AG08395 (cell line): ENCODE measurements at places on chromosomes 16 and 17.

GRCh38 chr16:78195797-78196196 lies 96.3 kb downstream of the WWOX start:
- no peak for DNase-seq

GRCh38 chr17:32007463-32008298 lies 498 bp downstream of the LRRC37B start:
- DNase-seq: peak; percentile 26

GRCh38 chr17:47989700-47990099 lies 18.8 kb downstream of the CDK5RAP3 start:
- DNase-seq: no peak

DNA sequence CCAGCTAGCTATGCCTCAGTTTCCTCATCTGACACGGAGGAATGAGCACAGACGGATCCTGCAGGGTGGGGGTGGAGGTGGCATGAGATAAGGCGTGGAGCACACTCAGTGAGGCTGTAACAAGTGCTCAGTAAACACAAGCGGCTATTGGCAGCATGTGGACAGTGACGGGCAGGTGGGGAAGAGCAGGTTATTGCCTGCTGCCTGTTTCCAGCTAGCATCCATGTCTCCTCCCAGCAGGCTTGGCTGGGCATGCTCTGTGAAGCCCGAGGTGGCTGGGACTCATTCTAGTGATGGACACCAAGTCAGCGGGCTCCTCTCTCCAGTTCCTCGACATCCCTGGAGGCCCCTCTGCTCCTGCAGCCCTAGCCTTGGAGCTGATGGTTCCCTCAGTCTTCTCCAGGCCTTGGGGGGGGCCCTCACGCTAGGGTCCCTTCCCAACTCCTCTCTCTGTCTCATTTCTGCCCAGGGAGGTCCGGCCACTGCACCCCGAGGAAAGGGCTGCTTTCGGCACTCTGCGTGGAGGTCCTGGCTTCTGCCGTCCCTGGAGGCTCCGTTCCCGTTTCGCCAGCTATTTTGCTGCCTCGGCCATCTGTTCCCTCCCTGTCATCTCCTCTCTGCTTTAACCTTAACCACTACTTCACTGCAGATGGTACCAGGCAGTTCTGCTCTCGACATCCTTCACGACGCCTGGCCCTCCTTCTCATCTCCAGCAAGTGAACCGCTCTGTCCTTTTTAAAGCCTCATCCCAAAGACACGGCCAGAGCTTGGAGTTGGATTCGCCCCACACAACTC lies 6.2 kb downstream of the RTN4RL1 start:
- DNase-seq: no peak

DNA sequence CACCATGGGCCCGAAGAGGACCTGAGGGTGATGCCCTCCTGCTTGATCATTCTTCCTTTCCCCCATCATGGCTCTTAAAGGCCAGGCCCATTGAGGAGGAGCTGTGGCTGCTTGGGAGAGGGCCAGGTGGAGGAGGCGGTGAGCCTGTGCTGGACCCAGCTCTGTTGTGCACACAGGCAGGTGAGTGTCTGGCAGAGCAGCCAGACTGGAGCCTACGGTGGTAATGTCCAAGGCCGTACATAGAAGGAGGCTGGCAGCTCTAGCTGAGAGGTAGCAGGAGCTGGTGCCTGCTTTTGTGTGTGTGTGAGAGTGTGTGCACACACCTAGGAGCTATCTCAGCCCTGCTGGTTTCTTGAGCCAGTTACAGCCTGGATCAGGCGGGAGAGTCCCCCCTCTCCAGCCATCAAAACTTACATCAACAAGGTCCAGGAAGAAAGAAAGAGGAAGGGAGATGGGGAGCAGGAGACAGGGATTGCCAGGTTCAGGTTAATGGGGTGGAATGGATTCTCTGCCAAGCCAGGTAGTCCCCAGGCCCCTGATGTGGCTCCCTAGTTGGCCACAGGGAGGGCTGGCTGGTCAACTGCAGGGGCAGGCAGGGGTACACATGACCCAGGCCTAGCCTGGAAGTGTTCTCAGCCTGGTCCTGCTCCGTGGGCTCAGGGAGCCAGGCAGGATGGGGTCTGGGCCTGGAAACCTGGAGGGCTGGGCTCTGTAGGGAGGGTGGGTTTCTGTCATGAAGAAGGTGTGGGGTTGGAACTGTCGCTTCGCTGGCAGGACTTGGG lies 107.1 kb downstream of the RAP1GAP2 start:
- no peak for DNase-seq

- no peak for DNase-seq
Measured at GRCh38 chr16:22675745-22676540, 138.0 kb upstream of the HS3ST2 start.

GRCh38 chr16:1371054-1371978 lies 19.6 kb downstream of the GNPTG start:
- no peak for DNase-seq

GRCh38 chr16:4323845-4324488 lies 8.1 kb downstream of the GLIS2 start:
- DNase-seq: peak; percentile 88

DNA sequence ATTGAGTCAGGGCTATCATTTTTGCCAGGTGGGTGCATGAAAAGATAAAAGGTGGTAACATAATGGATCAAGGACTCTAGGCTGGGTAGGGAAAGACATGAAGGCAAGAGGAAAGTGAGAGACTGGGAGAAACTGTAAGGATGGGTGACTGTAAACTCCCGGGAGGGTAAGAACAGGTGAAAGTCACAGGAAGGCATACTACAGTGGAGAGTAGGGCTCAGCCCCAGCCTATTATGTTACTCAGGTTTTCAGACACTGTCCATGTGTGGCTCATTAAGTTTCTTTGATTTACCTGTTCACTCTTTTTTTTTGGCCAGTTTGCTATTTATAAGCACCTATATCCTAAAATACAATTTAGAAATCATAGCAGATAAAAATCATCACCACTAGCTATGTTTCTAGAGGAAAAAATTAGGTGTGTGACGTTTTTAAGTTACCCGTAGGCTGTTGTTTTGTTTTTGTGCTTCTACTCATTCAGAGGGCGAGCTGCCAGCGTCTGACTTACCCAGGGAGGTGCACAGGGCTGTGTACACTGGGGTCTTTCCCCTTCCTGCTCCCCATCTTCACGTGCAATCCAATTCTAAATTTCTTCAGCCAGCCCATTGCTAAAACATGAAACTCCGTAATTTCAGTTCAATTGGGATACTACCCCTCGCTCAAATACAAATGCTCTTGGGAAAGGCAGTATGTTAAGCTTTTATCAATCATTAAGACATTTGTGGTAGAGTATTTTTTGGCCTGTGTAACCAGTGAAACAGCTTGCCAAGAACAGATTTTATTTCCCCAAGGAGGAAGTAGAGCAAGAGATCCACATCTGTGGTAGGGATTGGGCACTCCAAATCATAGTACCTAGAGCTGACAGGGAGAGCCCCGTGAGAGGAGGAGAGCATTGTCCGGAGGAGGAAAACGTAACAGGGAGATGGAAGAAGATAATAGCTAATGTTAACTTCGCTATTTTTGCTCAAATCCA lies 21.7 kb upstream of the VWA3A start:
- DNase-seq: no peak

- no peak for DNase-seq
Measured at GRCh38 chr17:57750895-57751294, 5.8 kb upstream of the CCDC182 start.

- peak; percentile 62 for DNase-seq
Measured at GRCh38 chr17:35849469-35850348, 19.0 kb downstream of the HEATR9 start.

- DNase-seq: peak; percentile 78
Measured at GRCh38 chr16:4200000-4200780, 41.7 kb downstream of the SRL start.

DNA sequence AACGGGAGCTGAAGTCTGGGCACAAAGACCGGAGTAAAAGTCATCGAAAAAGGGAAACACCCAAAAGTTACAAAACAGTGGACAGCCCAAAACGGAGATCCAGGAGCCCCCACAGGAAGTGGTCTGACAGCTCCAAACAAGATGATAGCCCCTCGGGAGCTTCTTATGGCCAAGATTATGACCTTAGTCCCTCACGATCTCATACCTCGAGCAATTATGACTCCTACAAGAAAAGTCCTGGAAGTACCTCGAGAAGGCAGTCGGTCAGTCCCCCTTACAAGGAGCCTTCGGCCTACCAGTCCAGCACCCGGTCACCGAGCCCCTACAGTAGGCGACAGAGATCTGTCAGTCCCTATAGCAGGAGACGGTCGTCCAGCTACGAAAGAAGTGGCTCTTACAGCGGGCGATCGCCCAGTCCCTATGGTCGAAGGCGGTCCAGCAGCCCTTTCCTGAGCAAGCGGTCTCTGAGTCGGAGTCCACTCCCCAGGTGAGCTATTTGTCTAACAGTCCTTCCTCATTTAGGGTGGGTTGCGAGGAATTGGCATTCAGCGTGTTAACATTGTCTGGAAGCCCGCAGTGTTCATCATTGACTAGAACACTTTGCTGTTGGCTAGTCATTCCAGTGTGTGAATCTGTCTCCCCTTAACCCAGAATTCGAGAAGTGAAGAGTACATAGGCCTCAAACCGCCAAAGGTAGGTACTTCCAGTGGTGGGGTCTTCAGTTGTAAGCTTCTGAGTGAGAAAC lies 1.5 kb downstream of the CDK12 start:
- DNase-seq: peak; percentile 11

DNA sequence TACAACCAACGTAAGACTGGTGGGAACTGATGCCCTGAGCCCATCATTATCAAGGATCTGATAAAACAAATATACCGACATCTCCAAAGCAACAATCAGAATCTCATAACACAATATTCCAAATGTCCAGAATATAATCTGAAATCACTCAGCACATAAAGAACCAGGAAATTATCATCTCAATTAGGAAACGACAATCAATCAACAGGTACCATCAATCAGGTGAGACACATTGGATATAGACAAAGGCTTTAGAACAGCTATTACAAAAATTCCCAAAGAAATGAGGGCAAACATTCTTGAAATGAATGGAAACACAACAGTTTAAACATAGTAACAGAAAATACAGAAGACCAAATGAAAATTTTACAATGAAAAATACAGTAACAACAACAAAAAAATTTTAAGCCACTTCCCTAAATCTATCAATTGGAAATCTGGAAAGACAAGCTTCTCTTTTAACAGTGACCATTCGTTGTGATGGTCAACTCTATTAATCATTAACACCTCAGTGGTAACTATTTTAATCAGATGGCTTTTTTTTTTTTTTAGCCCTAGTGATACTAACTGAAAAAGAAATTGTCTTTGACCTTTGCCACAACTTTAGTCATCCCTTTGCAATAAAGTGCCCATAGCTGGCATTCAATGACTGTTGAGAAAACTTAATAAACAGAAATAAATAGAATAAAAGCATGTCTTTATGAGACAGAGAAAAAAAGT lies 70.4 kb downstream of the USP32 start:
- no peak for DNase-seq

DNA sequence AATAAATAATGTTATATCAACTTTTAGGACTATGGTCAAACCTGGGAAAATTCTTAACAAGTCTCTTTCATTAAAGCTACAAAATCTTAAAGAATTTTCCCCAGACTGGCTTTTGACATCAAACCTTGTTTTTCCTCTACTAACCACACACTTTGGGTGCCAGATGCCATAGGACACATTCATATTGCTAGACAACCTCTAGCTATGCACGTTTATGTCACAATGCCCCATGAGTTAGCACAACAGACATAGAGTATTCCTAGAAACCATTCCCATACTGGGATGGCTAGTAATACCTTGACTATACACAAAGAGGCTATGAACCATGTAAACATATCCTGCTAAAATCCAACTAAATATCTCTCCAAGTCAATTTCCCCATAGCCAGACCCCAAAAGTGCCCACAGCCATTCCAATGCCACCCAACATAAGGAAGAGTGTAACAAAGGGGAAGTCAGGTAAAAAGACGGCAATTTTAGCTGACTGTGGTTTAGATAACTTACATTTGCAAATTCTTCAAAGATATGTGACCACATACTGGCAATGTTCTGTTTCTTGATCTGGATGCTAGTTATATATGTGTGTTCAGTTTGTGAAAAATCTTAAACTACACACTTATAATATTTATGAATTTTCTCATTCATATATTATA lies 23.4 kb downstream of the SMURF2 start:
- DNase-seq: no peak

GRCh38 chr17:55690105-55690508 lies 32.6 kb downstream of the TMEM100 start:
- peak; percentile 13 for DNase-seq

DNA sequence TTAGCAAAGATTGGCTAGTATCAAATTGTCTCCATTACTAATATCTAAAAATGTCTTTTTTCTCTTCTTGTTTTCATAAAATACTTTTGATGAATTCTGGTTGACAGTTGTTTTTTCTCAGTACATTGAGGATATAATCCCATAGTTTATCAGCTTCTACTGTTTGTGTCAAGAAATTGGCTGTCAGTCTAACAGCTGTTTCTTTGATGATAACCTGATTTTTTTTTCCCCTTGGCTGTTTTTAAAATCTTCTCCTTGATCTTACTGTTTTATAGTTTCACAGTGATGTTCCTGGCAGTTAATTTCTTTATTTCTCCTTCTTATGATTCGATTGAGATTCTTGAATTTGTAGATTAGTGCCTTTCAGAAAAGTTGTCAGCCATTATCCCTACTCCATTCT lies 315.3 kb upstream of the PMFBP1 start:
- DNase-seq: no peak

- no peak for DNase-seq
Measured at GRCh38 chr16:3475604-3476375, 19.5 kb downstream of the C16orf90 start.

GRCh38 chr17:5563456-5563855 lies 20.9 kb downstream of the NLRP1 start:
- DNase-seq: no peak

DNA sequence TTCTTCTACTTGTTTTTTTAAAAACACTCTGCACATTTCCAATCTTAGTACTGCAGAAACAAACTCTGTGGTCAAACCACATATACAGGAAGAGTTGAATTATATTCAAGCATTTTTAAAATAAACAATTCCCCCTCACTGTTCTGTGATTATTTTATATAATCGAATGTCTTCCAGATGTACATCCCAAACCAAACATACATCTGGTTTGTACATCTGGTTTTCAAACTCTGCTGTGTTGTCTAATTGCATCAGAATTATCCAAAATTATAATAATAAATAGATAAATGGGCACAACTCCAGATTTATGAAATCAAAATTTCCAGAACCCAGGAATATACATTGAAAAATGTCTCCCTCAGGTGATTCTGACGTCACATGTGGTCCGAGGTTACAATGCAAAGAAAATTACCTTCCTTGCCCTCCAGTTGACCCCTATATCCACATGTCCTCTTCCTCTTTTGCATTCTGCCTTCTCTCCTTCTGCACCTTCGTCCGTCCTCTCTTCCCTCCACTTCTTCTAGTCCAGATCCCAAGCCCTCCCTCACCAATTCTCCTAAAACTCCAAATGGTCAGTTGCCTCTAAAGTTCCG lies 13.3 kb upstream of the CCDC144A start:
- no peak for DNase-seq

GRCh38 chr16:76947749-76948148 lies 243.2 kb upstream of the MON1B start:
- DNase-seq: no peak

GRCh38 chr17:50608700-50609379 lies 25.8 kb upstream of the ABCC3 start:
- no peak for DNase-seq
